ENCODE measurements at places on chromosomes 11 and 22.

GRCh38 chr11:65274735-65275682 lies 13.2 kb downstream of the POLA2 start:
- DNase-seq = no peak

GRCh38 chr22:41355895-41356294 lies 25.8 kb upstream of the TEF start:
- DNase-seq = no peak

DNA sequence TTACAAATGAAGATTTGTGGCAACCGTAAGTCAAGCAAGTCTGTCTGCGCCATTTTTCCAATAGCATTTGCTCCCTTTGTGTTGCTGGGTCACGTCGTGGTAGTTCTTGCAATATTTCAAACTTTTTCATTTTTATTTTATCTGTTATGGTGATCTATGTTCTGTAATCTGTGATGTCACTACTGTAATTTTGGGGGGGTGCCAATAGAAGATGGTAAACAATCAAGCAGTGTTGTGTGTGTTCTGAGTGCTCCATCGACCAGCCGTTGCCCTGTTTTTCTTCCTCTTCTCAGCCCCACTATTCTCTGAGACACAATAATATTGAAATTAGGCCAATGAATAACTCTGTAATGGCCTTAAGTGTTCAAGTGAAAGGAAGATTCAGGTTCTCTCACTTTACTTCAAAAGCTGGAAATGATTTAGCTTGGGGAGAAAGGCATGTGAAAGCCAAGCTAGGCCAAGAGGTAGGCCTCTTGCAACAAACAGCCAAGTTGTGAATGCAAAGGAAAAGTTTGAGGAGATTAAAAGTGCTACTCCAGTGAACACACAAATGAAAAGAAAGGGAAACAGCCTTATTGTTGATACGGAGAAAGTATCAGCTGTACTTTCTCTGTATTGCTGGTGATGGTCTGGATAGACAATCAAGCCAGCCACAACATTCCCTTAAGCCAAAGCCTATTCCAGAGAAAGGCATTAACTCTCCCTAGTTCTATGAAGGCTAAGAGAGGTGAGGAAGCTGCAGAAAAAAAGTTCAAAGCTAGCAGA lies 7.5 kb downstream of the ZC3H12C start:
- no peak for DNase-seq

DNA sequence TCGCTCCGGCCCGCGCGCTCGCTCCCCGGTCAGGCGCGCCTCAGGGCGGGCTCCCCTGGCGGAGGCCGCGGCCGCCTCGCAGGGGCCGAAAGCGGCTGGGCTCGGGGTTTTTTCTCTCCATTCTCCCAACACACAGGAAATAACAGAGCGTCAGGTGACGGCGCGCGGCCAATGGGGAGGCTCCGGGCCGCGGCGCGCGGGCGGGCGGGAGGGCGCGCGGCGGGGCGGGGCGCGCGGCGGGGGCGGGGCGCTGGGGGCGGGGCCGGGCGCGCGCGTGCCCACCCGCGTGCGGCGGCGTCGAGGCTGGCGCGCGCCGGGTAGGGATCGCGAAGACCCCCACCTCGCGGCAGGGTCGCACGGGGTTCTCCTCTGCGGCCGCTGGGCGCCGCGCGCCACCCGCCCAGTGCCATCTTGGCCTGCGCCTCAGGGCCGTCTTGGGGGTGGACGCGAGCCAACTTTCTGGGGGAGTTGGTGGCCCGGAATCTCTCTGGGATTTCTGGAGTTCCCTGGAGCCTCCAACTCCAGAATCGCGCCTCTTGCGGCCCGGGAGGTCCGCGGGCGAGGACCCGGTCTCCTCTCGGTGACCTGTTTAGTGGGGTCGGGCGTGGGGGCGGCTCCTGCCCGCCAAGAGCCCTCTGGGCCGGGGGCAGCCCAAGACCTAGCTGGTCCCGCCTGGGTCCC lies at the start of gene TCF20:
Gene TCF20 (minus strand): TSS at position 144 of the 681 bp plus-strand sequence. CDS start 55,348 bp downstream, outside the sequence.
- peak; percentile 73 for DNase-seq

GRCh38 chr11:38274031-38274430 lies 1676.0 kb upstream of the RAG2 start:
- DNase-seq = no peak

DNA sequence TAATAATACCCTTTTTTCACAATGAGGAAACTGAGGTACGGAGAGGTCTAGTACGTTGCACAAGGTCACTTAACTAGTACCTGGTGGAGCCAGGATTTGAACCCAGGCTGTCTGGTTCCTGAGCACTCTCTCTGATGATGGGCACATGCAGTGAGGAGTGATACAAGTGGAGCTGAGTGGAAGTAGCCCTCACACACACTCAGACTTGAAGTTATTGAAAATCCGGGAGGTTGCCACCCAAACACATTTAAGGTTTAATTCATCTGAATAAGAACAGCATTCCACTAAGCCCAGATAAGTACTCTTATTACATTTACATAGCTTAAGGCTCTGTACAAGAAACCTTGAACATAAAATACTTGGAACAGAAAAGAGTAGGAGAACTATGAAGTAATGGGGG lies 4.8 kb downstream of the GRAP2 start:
- DNase-seq = no peak
